ENCODE measurements at places on chromosomes 5 and 9. TPM values are rescaled to one million over a fixed set of nuclear protein-coding genes. Genes with fewer than 3 reads are reported as not detected.

FGF18 gene
- total RNA-seq, result not detected

TIMD4 gene
- total RNA-seq, result not detected

LURAP1L gene
- 0.74 TPM for total RNA-seq

EQTN gene
- total RNA-seq, result 0.24 TPM

PITX1 gene
- total RNA-seq, result not detected

NKD2 gene
- total RNA-seq, result 7.3 TPM

ANKRD18B gene
- total RNA-seq, result 6.4 TPM

ARPC5L gene
- 41.2 TPM for total RNA-seq

TSLP gene
- 0.35 TPM for total RNA-seq

LIX1 gene
- not detected for total RNA-seq

LCN9 gene
- not detected for total RNA-seq

Data from GM23338 (cell line).